NCI-H1417 treated with DMSO at 0.1 percent for 48 hours (cell line): ENCODE measurements at places on chromosomes 5 and 9.

- DNase-seq, result no peak
Measured at GRCh38 chr5:125143011-125143410, 396.6 kb upstream of the ZNF608 start.

- DNase-seq, result no peak
Measured at GRCh38 chr5:157540707-157541446, 34.7 kb downstream of the ADAM19 start.

GRCh38 chr9:123599781-123600180 lies 243.8 kb downstream of the CRB2 start:
- no peak for DNase-seq

- DNase-seq, result no peak
Measured at GRCh38 chr5:178203670-178204181, 607 bp upstream of the HNRNPAB start.

DNA sequence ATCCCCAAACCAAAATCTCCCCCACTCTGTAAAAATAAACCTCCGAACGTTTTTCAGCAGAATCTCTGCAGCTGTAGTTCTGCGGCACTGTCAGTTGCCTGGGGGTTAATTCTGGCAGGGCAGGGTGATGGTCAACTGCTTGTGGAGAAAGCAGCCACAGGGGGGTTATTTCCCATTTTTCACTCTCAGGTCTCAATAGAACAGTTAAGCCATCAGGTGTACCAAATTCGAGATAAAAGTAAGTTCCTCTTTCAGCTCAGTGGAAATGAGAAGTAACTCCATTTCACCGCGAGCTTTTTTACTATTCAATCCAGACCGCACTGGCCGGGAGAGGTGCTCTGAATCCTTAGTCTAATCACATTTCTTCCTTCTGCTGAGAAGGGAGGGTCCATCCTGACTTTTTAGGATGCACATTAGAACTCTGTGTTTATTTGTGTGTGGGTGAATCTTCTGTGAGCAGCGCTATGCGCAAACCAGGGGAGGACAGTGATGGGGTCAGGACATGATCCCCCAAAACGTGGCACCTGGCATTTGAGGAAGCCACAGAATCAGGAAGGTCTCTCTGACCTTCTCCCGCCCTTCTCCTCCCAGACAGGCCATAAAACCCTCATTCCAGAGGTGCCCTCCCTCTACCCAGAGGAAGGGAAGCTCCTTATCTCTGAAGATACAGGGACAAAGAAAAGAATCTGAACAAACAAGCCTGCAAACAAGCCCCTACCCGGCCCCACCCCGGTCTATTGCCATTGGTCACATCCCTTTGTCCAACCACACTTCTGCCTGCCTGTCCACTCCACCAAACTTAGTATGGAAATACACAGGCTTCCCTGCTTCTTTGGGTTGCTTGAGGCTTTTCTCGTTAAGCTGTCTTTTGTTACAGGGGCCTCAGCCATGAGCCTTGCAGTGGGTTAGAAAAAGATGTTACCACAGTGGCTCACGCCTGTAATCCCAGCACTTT lies 229.0 kb downstream of the ROR2 start:
- no peak for DNase-seq

DNA sequence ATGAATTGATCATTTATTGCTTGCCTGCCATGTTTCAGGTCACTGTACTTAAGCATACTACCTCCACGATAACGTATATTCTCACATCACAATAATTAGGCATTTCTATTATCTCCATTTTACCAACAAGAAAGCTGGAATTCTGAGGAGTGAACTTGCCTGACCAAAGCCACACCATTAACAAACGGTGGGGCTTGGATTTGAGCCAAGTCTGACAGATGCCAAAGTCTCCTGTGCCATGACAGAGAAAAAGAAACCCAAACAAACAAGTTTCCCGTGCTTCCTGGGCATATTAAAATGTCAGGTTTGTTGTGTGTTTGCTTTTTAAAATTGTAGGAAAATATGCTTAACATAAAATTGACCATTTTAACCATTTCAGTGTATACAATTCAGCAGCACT lies 40.8 kb upstream of the KCNV2 start:
- no peak for DNase-seq
